GM12864 (cell line): ENCODE measurements at places on chromosomes 11 and 22.

DNA sequence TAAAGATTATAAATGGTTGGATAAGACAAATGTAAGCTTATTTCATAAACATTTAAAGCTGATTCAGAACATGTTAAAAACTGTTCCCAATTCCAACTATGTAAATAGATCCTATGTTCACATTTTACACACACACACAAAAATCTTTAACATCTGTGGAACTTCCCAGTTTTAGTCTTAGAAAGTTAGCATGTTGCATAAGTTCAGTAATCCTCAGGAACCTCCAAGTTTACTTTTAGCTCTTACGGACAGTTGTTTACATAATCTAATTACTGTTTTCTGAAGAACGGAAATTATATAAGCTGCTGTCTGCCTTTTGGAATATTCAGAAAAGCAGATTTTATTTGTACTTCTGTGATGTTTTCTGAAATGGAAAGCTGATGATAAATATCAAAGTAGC lies 53.3 kb downstream of the PANX1 start:
- DNase-seq, result no peak

GRCh38 chr11:128725630-128726319 lies 31.9 kb downstream of the FLI1 start:
- DNase-seq, result peak; percentile 89

- no peak for DNase-seq
Measured at GRCh38 chr11:73555615-73556014, 42.3 kb downstream of the FAM168A start.

DNA sequence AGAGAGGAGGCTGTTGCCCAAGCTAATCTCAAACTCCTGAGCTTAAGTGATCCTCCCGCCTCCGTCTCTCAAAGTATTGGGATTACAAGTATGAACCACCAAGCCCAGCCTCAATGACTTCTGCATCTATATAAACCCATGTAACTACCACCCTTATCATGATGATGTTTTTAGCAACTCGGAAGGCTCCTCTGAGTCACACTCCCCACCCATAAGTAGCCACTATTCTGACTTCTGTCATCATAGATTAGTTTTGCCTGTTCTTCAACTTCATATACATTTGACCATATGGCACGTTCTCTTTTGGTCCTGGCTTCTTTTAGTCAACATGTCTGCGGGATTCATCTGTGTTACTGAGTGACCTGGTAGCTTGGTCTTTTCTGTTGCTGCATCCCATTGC lies 6.4 kb upstream of the FOSL1 start:
- DNase-seq, result no peak

- DNase-seq, result no peak
Measured at GRCh38 chr22:24091551-24092420, 80.7 kb downstream of the CABIN1 start.

DNA sequence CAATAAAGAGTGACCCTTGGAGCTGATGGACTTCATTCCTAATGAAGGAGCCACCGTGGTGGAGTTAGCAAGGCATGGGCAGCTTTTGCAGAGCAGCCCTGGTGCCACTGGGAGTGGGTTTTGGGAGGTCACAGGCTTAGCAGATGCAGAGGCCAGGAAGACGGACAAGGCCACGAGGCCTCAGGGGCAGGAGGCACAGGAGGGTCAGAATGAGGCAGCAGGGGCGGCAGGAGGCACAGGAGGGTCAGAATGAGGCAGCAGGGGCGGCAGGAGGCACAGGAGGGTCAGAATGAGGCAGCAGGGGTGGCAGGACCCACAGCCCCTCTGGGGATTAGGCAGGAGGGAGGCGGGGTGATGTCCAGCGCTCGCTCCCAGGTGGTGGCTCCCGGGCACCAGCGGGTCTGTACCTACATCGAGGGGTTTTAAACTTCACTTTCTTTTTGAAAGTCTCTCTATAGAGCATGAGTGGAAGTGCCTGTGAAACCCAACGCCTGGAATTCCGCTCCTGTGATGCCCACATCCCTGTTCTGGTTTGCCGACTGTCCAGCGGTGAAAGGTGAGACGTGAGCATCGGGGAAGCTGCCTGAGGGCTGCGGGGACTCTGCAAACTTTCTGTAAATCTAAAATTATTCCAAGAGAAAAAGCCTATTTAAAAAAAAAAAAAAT lies 521.6 kb downstream of the BRD1 start:
- no peak for DNase-seq

GRCh38 chr11:9957072-9957471 lies 293.2 kb downstream of the SWAP70 start:
- DNase-seq, result no peak

GRCh38 chr11:80024119-80024518 lies 583.3 kb upstream of the TENM4 start:
- peak; percentile 0 for DNase-seq

- DNase-seq, result no peak
Measured at GRCh38 chr11:65266210-65266609, 4.4 kb downstream of the POLA2 start.

GRCh38 chr22:19762568-19763457 lies 2.2 kb downstream of the TBX1 start:
- DNase-seq, result no peak

GRCh38 chr22:37169406-37169805 lies 18.6 kb downstream of the C1QTNF6 start:
- no peak for DNase-seq

DNA sequence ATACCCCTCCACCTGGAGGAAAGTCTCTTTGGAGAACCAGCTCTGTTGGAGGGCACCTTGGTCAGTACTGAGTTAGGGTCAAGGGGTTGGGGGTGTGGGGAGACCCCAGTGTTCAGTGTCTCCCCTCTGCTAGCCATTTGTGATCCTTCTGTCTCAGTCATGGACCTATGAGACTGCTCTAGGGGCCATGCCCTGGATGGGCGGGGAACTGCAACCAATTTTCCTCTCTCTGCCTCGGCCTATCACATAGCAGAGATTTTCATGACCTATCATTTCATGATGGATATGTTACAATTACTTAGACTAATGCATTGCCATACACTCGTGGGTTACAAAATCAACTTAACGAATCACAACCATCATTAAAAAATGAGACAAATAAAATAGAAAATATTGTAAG lies 7.4 kb downstream of the OTOG start:
- DNase-seq, result no peak

- DNase-seq, result no peak
Measured at GRCh38 chr11:72721689-72722049, 30.5 kb downstream of the ARAP1 start.

- DNase-seq, result no peak
Measured at GRCh38 chr11:102810950-102811660, 13.1 kb upstream of the MMP1 start.

- no peak for DNase-seq
Measured at GRCh38 chr11:78818201-78818600, 243.5 kb upstream of the NARS2 start.

GRCh38 chr22:43317239-43317638 lies 25.9 kb downstream of the SCUBE1 start:
- no peak for DNase-seq

DNA sequence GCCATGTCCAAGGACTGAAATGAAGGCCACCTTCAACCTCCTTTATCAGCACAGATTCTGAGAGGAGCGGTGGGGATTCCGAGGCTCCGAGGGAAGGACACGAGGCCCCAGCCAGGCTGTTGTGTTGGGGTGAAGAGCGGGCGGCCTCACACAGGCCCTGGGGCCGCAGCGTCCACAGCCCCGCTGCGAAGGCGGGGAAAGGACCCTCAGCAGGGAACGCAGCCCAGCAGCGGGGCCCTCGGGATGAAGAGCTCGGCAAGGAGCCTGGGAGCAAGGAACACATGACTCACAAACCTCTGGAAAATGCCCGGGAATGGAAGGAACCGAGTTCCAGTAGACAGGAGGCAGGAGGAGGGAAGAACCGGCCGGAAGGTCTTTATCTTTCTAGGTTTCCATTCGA lies 227.2 kb downstream of the BRD1 start:
- no peak for DNase-seq

- no peak for DNase-seq
Measured at GRCh38 chr11:64173616-64174355, 7.9 kb upstream of the MACROD1 start.

DNA sequence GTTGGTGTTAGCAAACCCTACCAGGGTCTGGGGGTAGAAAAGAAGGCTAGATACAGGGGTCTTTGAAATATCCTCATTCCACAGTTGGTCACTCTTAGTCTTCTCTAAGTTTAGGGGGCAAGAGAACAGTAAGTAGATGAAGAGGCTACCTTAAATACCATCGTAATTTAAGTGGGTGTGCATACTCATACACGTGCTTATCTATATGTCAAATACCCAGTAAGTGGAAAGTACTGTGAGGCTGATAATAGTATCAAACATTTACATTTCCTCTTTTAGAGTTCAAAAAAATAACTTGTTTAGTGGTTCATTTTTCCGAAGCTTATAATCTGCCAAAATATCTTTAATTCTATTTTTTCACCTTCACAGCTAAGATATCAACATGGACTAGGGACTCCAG lies 90.7 kb downstream of the WNT11 start:
- DNase-seq, result no peak

- no peak for DNase-seq
Measured at GRCh38 chr22:36286096-36286957, 33.4 kb downstream of the APOL1 start.

DNA sequence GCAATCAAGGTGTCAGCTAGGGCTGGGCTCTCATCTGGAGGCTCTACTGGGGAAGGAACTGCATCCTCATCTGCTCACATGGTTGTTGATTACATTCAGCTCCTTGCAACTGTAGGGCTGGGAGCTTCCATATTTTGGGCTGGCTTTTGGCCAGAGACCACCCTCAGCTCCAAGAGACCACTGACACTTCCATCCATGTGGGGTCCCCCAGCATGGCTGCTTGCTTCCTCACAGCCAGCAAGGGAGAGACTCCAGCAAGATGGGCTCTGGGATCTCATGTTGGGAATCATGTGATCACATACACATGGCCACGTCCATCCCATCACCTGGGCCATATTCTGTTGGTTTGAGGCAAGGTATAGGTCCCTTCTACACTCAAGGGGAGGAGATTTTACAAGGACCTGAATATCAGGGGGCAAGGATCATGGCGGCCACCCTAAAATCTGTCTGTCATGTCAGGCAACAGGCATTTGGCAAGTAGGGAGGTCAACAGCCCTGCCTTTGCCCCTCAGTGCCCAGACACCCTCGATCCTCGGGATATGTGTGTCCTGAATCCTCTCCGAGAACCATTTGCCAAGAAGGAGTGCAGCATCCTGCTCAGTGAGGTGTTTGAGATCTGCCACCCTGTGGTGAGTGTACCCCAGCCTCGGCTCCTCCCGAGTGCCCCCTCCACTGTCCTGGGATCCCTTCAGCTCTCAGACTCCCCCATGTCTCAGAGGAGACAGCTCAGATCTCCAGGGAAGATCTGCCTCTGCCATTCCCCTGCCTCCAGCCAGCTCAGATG lies 48.7 kb downstream of the OTOG start:
- no peak for DNase-seq

DNA sequence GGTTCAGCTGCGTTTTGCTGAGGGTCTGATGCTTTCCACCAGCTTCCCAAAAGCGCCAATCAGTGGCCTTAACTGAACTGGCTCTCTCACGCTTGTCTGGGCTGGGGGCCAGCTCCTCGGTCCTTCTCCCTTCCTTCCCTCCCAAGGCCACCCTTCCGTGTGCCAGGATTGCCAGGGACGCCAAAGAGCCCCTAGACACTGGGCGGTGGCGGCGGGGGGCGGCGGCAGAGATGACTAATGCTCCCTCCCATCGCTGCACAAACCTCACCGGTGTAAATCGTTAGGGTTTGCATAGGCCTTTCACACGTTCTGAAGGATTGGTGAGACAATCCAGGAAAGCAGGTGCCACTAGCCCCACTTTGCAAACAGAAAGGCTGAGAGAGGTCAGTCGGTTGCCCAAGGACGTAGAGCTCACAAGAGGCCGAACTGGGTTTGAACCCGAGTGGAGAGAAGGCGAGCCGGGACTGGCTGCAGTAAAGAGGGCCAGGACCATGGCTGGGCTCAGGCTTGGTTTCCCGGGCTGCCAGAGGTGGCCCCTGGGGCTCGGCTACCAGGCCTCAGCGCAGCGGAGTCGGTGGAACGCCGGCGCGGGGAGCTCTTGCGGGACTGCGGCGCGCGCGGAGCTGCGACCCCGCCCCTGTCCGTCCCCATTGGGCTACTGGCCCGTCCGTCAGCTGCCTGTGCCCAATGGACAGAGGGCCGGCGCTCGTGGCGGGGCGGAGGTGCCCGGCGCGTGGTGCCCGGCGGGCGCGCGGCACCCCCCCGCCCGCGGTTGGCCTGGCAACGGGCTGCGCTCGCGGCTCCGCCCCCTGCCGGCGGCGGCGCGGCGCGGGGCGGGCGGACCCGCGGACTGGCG lies 589 bp upstream of the GNAZ start:
- DNase-seq, result peak; percentile 33

DNA sequence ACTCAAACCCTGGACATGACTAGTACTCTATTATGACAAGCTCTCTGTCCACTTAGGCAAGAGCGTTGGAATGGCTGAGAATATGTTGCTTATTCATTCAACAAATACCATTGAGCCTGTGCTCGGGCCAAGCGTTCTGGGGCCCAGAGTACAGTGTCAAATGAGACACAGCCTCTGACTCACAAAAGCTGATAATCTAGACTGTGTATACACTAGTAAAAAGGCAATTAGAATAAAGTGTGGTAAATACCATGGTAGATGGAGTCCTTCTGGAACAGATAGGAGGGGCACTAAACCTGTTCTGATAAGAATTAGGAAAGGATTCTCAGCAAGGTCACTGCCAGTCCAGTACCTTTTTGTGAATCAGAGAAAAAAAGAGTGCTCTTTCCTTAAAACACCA lies 24.7 kb downstream of the KCNE3 start:
- no peak for DNase-seq

DNA sequence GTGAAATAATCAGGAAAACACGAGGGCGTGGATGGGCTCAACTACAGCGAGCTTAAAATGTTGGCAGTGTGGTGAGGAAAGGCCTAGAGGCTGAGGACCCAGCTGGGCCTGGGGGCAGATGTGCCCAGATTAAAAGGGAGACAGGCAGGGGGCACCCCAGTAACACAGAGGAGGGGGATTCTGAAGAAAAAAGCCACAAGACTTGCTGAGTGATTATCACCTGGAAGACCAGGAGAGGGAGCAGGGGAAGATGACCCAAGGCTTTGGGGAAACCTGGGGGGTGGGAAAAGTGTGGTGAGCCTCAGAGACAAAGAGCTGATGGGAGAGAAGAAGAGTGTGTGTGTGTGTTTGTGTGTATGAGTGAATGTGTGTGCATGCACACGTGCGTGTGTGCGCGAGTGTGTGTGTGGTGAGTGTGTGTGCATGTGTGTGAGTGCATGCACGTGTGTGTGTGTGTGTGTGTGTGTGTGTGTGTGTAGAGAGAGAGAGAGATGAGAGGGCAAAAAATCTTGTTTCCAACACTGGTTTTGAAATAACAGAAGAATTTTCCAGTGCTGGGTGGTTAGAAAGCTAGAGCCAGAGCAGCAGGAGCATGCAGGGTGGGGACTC lies 500.5 kb downstream of the BUD13 start:
- no peak for DNase-seq
